ENCODE measurements at places on chromosomes 12 and 14.

GRCh38 chr12:3882896-3883564 is 9.8 kb upstream of the PARP11 start:
- DNase-seq: no peak

DNA sequence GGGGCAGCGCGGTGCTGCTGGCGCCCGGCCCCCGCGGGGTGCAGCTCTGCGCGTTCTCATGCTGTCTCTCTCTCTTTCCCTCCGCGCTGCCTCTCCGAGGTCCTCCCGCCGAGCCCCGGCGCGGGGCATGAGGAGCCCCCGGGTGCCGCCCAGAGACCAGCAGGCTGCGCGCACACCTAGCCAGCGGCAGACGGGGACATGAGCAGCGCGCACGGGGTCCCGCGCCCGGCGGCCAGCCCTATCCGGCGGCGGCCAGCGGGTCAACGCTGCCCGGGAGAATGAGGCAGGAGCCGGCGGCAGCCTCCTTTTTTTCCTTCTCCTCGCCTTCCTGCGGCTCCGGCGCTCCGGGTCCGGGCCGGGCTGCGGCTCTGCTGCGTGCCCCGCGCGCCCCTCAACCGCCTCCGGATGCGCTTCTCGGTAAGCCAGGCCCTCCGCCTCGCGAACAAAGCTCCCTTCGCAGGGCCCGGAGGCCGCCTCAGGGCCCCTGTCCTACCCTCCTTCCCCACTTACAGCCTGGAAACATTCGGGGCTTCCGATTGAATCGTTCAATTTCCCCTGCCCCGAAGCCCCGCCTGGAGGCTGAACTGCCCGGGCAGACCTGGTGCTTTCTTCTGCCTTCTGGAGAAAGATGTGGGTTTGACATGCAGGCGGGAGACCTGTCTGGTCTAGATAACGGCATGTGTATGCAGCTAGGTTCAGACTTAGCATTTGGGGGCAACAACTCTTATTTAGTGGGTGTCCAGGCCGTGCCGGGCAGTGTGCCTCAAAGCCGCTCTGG is at the start of gene TUNAR:
Gene TUNAR (plus strand): TSS at position 72 of the 778 bp plus-strand sequence.
- no peak for DNase-seq

- no peak for DNase-seq
Measured at GRCh38 chr12:31000751-31001150, 72.9 kb upstream of the DDX11 start.

GRCh38 chr14:50658203-50658602 is 9.9 kb downstream of the SAV1 start:
- no peak for DNase-seq

GRCh38 chr12:6420364-6420763 is 24.4 kb upstream of the CD27 start:
- no peak for DNase-seq

DNA sequence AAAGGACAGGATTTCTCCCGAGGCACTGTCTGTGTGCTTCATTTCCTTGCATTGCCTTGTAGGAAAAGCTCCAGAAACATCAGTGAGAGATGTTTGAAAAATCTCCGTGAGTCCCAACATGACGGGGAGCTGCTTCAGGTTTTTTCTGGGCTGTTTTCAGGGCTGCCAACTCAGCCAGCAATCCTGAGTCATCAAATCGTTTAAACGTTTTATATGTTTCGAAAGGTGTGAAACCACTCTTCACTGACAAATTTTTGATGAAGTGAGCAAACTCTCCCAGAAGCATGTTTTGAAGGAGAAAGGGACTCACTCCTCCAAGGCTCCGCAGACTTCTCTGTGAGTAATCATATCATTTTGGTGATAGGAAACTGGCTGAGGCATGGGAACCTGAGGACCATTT is 240.5 kb downstream of the TMEM132C start:
- no peak for DNase-seq

- DNase-seq: no peak
Measured at GRCh38 chr14:55845963-55846825, 266.2 kb downstream of the KTN1 start.

DNA sequence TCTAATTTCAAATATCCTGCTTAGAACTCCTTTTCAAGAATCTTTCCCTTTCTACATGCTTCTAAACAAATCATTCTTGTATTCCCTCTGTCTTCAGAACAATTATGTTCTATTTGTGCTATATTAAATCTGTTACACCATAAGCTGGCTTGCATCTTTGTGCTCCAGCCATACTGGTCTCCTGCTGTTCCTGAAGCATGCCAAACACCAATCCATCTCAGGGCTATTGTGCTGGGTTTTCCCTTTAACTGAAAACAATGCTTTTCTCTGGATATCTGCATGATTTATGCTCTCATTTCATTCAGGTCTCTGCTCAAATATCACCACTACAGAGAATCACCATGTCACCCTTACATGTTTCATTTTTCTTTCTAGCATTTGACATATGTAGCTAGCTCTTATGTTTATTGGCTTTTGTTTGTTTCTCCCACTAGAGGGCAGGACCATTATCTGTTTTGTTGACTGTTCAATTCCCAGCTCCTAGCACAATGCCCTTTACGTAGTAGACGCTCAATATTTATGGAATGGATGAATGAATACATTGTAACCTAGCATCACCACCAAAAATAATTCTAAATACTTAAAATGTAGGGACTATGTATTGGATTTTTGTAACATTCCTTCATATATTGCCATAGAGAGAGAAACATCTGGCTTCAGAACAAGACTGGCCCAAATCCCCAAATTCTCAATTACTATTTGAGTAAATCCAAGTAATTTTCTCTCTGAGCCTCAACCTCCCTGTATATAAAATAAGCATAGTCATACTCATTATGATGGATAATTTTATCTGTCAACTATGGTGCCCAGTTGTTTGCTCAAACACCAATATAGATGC is 302.0 kb upstream of the SYT1 start:
- no peak for DNase-seq

DNA sequence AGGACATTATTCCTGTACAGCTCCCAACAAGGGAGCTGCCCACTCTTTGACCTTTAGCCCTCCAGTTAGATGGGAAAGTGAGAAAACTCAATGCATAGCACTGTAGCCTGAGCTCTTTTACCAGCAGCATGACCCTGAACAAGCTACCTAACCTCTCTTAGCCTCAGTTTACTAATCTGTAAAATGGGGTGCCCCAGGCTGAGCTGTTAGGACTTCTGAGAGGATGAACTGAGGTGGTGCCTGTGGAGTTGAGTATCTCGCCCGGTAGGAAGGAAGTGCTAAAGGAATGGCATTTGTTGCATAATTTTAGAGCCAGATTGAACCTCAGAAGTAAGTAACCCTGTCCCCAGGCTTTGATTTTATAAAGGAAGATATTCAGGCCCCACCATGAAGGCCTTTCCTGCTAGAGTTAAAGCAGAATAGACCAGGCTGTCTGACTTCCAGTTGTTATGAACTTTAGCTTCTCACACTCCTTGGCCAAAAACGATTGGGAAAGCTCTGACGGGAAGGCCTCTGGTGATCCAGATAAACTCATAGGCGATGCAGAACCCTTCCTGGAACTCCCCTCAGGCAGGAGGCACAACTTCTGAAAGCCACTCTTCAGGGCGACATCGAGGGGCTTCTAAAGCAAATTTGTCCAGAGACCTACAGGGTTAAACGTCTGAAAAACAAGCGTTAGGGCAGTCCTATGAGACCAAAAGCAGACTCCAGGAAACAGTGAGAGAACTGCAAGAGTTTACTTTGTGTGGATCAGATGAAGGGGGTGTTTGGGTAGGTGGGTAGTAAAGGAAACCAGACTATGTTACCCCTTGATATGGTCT is 2.5 kb upstream of the SERPINA10 start:
- no peak for DNase-seq

DNA sequence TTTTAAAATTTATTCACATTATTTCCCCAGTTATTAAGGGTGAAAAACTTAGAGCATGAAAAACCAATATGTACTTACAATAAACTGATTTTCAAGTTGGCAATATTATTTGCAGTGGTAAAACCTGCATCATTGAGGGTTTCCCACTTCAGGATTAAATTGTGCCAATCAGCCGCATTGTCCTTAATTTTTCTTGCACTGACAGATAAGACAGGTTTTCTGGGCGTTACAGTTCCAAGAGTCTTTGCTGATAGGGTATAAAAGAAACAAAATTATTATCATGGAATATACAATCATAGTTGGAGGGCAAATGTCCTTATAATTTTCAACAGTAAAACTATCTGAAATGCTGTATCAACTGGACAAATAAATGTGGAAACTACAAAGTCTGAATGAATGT is 3.3 kb downstream of the CINP start:
- no peak for DNase-seq

DNA sequence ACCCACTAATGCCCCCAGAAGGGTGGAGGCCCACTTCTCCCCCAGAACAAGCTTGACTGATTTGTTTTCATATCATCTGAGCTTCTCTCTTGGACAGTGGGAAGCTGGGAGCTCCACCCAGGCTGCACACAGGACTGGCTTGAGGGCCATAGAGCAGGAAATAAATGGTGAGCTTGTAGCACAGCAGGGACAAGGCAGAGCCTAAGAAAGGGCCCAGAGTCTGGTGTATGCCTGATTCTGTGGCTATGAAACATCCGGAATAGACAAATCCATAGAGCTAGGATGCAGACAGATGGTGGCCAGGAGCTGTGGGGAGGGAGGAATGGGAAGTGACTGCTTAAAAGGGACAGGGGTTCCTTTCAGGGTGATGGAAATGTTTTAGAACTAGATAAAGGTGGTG is 79.0 kb downstream of the ARL6IP4 start:
- DNase-seq: no peak

GRCh38 chr12:28602786-28603185 is 412.5 kb downstream of the CCDC91 start:
- DNase-seq: no peak

DNA sequence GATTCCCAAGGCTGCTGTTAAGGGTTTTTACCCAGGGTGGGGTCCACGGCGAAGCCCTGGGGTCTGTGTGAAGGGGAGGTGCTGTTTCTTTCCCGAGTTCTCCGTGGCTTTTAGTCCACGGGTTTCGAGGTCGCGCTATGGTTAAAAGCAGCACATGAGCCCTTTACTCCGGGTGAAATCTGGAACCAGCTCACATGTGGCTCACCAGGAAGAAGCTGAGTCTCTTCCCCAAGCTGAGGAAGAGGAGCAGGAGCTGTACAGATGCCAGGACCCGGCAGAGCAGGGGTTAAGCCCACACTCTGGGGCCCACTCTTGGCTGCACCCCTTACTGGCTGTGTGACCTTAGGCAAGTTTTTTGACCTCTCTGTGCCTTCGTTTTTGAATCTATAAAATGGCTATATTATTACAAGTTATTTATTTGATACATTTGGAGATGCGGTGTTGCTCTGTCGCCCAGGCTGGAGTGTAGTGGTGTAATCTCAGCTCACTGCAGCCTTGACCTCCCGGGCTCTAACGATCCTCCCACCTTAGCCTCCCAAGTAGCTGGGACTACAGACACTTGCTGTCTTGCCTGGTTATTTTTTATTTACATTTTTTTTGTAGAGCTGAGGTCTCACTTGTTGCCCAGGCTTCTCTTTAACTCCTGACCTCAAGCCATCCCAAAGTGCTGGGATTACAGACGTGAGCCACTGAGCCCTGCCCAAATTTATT is 266.3 kb downstream of the AACS start:
- DNase-seq: no peak

- DNase-seq: no peak
Measured at GRCh38 chr12:31300783-31301182, 25.2 kb downstream of the SINHCAF start.

GRCh38 chr14:68408680-68409079 is 384.2 kb downstream of the ZFP36L1 start:
- no peak for DNase-seq

DNA sequence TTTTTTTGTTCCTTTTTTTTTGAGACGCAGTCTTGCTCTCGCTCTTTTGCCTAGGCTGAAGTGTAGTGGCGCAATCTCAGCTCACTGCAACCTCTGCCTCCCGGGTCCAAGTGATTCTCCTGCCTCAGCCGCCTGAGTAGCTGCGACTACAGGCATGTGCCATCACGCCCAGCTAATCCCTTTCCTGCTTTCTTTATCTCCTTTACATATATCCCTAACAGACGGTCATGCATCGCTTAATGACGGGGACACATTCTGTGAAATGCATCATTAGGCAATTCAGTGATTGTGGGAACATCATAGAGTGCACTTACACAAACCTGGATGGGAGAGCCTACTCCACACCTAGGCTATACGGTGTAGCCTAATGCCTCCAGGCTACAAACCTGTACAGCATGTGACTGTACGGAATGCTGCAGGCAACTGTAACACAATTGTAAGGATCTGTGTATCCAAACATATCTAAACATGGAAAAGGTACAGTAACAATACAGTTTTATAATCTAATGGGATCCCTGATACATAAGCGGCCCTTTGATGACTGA is 32.8 kb downstream of the NOS1 start:
- no peak for DNase-seq

- DNase-seq: no peak
Measured at GRCh38 chr14:61766151-61766550, 3.9 kb downstream of the SNAPC1 start.

DNA sequence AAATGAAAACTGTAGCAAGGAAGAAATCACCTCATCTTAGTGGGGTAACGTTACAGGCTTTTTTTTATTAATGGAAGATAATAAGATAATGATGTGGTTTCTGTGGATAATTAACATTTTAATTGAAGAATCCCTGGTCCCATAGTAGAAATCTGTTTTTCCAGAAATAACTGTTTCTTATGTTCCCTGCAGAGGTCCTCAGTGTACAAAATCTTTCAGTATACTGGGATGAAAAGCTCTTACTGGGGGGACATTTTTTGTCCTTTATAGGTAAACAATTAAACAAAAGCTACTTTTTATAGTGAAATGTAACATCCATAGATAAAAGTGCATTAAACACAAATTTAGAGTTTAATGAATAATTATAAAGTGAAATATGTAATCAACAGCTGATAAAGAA is 312.2 kb downstream of the ATXN7L3B start:
- no peak for DNase-seq

DNA sequence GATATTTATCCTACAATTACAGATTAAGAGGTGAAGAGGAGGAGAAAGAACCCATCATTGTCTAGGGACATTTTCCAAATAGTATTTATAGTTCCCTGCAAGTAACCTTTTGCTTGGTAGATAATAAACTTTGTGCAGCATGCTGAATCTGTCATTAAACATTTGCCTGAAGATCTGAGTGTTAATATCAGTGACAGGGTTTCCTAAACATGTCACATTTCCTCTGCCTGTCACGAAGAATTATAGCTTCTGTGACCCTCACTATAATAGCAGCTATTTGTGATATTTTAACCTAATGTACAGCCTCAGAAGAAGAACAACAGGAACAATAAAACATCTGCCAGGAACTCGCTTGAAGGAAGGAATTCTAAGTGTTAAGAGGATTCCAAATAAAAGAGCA is 350.3 kb downstream of the GXYLT1 start:
- DNase-seq: no peak

- DNase-seq: no peak
Measured at GRCh38 chr14:90678846-90679362, 137.3 kb downstream of the TTC7B start.

DNA sequence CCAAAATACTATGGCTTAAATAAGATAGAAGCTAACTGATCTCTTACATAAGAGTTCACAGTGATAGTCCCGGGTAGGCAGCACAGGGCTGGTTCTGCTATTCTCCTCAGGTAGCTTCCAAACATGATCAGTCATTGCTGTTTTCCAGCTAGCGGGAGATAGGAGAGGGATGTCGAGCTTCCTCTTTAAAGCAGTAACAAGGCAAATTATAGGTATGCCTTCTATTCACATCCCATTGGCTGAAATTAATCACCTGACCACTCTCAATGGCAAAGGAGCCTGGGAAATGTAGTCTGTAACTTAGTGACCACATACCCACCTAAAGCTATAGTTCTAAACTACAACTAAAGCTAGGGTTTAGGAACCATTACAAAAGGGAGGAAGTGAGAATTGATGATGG is 34.5 kb upstream of the VRK1 start:
- DNase-seq: no peak

- no peak for DNase-seq
Measured at GRCh38 chr12:116432314-116432750, 126.8 kb upstream of the MAP1LC3B2 start.

Data from activated T-helper 1 cell treated with anti-CD3 and anti-CD28 coated beads, Interleukin-2, amount 50 U/mL, for 16 hours (primary cell).